ENCODE measurements at places on chromosomes 1 and 21.

GRCh38 chr1:205590457-205590768 is 41.4 kb downstream of the ELK4 start:
- DNase-seq, result no peak

GRCh38 chr21:45016406-45017038 is 57.9 kb upstream of the ADARB1 start:
- DNase-seq, result no peak

DNA sequence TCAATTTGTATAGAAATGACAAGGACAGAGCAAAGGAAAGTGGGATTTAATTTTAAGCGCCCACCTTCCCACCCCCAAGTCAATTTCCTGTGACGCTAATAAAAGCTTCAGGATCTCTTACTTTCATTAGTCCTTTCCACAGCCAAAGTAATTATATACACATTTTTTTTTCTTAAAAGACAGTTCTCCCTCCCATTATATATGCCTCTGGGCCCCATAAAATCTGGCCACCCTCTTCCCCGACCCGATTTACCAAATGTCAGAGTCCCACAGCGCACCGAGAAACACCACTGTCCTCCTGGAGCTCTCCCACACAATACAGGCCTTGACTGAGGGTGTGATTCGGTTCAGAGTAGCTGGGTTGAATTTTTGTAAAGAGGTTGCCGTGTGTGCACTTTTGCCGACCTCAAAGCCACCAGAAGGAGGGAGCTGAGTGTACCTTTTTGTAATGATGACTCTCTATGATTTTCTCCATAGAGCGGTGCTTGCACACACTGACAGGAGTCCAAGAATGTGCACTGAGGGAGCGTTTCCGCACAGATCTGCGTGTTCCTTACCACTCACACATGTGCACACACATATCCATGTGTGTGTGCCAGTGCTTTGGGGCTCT is 26.2 kb upstream of the IL10 start:
- DNase-seq, result no peak

- no peak for DNase-seq
These were observed 33.6 kb downstream of the AHDC1 start for GRCh38 chr1:27570356-27570755.

- peak; percentile 35 for DNase-seq
These were observed 1.2 kb downstream of the PPP1R8 start for GRCh38 chr1:27831568-27832410.

GRCh38 chr1:14031461-14031860 is 331.5 kb downstream of the PRDM2 start:
- no peak for DNase-seq

DNA sequence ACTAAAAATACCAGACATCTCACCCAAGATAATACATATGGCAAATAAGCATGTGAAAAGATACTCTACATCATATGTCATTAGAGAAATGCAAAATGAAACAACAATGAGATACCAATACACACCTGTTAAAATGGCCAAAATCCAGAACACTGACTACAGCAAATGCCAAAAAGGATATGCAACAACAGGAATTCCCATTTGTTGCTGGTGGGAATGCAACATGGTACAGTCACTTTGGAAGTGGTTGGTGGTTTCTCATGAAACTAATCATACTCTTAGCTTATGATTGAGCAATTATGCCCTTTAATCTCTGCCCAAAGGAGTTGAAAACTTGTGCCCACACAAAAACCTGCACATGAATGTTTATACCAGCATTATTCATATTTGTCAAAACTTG is 6.4 kb upstream of the RGS2 start:
- no peak for DNase-seq

DNA sequence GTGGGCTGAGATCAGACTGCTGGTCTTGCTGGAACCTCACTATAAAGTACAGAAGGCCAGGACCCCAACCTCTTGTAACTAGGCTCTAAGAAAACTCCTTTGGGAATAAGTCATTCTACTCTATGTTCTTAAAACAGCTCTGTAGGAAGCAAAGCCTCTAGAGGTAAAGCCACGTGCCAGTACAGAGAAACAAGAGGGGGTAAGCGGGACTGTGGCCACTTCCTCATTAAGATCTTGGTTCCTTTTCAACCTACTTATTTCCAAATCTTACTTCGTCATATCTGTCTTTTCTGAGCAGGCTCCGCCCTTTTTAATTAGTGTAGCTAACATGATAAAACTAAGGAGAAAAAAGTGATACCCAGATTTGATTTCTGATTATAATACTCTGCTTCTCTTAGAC is 3.8 kb downstream of the NCSTN start:
- DNase-seq, result no peak

- DNase-seq, result peak; percentile 40
These were observed 171.0 kb downstream of the VAV3 start for GRCh38 chr1:107793896-107794453.

DNA sequence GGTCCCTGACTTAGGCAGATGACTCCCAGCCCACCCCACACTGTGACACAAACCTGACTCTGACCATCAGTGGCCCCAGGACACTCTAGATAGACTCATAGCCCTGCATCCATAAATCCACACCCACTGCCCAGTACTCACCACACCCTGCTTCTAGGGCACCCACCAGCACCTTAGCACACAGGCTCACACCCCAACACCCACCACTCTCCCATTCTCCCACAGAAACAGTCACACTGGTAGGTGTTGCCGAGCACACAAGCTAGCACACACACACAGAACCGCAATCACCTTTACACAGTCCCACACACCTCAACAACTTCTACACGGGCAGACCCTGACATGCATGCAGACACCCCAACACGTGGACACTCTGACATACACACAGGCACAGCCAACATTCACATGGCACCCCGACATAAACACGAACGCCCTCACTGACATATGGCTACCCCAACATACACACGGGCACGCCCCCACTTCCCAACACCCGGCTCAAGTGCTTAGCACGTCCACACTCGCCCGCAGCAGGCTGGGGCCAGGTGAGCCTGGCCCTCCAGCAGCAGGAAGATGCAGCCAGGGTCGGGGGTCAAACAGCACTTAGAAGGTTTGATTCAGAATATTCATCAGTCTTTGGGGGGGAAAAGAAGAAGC is 105.5 kb upstream of the TARDBP start:
- no peak for DNase-seq

- no peak for DNase-seq
These were observed 104.8 kb downstream of the RGL1 start for GRCh38 chr1:183909672-183910071.

DNA sequence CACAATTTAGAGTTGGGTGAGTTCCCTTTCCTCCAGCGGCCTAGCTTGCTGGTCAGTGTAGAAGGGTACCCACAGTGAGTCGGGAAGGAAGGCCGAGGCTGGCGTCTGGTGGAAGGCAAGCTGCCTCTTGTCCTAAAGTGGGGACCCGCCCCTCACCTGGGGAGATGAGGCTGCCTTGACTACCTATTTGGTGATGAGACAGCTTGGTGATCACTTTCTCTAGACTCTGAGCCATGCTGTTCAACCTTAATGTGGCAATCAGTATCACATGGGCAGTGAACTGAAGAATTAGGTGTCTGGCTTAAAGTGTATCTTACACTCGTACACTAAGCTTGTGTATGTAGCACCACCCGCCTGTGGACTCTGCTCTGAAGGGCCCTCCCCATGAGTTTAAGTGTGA is 100.7 kb downstream of the COLGALT2 start:
- DNase-seq, result no peak

- peak; percentile 46 for DNase-seq
These were observed 295.3 kb upstream of the LYPLAL1 start for GRCh38 chr1:218878369-218878768.

DNA sequence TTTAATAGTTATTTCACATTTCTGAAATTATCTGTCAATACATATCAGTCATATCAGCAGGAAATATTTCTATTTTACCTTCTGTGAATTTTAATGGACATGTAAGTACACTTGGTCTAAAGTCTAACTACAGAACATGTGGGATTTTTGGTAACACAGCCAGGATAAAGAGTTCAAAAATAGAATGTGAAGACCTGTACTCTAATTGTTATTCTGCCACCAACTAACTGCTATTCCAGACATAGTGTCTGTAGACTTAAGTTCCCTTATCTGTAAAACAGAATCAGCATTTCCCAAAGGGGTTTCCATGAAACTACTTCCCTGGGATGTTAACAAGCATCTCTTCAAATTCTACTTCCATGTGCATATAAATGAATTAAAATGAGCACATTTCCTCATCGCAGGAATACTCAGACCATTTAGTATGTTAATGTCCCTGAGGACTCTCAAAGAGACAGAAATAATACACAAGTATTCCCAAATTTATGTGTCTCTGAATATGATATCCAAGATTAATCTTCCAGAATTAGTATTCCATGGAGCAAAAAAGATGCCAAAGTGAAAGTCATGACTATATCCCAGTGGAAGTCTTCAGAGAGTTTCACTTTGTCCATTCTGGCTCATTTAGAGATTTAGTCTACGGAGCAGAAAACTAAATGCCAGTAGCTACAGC is 325.6 kb downstream of the NEGR1 start:
- DNase-seq, result no peak

GRCh38 chr1:17109892-17110554 is 9.2 kb downstream of the PADI2 start:
- no peak for DNase-seq

DNA sequence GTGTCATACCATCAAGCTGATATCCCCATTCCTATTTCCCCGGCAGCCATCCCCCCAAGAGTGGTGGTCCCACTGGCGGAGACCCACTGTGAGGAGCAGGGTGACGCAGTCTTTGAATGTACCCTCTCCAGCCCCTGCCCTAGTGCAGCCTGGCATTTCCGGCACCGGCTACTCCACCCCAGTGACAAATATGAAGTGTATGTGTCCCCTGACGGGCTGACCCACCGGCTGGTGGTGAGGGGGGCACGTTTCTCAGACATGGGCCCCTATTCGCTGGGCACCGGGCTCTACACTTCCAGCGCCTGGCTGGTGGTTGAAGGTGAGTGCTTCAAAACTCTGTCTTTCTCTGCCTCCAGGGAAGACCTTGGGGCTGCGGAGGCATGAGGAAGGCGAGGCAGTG is 14.4 kb downstream of the IGFN1 start:
- no peak for DNase-seq

Data from astrocyte of the hippocampus (primary cell).